ENCODE measurements at places on chromosomes 13 and 19.

DNA sequence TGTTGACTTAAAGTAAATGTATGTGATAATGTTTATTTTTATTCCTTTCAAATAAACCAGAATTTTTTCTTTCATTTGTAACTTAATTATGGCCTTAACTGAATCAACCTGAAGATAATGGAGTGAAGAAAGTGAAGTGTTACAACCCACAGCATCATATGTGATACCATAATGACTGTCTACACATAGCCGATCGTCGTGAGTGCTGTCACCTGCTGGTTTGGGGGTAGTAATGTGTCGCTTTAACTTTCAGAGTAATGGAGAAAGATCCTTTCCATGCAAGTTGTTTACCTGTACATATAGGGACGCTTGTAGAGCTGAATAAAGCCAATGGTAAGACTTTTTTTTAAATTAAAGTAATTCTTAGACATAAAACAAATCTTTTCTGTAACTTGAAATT lies 9.9 kb downstream of the CDC16 start:
- DNase-seq = no peak

- DNase-seq = no peak
These were observed 23.0 kb downstream of the ZNF568 start for GRCh38 chr19:36939153-36939552.

DNA sequence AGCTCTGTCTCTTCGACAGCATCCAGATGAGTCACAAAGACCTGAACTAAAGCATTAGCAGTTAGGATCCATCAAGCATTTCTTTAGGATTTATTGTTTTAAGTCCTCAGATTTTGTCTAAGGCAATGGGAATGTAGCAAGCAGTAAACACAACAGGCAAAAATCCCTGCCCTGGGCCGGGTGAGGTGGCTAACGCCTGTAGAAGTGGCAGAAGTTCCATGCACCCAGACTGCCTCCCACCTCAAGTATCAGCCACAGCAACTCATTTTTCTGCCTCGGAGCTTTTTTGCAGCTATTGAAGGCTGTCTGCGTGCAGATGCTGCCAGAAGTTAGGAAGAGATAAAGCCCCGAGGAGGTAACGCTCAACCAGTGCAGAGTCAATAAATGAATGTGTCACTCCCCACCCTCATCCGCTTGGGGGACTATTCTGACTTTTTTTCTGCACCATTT lies 47.1 kb upstream of the MRI1 start:
- no peak for DNase-seq

GRCh38 chr13:113602291-113602988 lies 17.9 kb downstream of the TFDP1 start:
- DNase-seq = no peak

Data from T-helper 1 cell (primary cell).